Hindlimb muscle (tissue), 1 donor: ENCODE measurements at places on chromosomes 12 and 14.

- no peak for DNase-seq
These were observed 27.6 kb downstream of the EVL start for GRCh38 chr14:100092832-100093231.

- DNase-seq: no peak
These were observed 413.2 kb downstream of the SOX5 start for GRCh38 chr12:23536293-23536692.

DNA sequence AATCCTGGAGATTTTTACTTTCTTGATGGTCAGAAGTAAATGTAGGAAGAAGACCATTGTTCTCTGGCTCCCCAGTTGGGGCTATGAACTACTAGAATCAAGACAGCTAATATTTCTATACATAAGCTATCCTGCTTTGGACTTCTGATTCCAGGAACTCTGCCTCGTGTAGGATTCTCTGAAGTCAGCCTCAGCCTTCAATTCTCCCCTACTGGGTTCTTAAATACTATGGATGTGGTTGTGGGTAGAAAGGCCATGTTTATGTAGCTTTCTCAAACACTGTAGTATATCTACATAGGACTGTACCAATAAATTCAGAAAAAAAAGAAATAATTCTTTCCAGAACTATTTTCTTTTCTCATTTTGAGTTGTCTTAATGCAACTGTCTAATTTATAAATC is 302.5 kb downstream of the ITPR2 start:
- no peak for DNase-seq

DNA sequence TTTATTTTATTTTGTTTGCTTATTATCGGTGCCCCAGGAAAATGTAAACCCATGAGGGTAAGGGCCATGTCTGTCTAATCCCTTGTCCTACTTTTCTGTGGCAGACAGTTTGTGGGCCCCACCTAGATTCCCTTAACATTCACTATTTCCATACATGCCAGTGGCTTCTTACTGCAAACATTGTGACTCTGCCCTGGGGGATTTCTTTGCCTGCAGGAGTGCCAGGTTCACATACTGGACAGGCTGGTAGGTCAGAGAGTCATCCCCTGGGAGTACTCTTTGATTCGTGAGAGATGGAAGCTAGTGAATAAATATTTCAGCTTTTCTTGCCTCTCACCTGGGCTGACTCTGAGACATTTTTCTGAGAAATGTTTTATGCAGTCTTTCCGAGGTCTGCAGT is 122.8 kb upstream of the TBX5 start:
- no peak for DNase-seq

DNA sequence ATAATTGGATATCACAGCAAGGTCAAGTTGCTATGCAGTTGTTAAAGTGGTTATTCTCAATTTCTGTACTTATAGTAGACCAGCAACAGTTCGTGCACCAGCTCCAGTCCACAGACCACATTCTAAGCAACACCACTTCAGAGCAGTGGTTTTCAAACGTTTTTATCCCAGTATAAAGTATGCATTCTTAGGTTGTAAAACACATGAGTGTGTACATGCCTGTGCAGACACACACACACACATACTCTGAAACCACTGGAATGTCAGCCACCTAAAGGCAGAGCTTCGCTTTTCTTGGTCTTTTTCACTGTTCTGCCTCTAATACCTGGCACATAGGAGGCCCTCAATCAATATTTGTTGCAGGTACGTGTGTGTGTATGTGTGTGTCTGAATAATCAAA is 22.2 kb upstream of the C12orf71 start:
- no peak for DNase-seq
